ENCODE measurements at places on chromosomes 1 and 21.

DNA sequence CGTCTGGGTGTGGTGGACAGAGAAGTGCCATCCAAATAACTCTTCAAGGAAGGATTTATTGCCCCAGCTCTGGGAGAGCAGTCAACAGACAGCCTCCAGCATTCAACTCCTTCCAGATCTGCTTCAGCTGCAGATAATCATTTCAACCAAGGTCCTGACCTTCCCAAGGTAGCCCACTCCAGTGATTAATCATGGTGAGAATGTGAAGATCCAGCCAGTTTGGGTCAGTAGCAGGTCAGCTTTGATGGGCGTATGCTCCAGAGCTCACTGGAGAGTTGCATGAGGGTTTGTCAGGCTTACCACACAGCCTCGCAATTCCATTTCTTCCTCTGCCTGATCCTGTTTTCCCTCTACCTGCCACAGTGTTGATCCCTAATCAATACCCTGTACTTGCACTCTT lies 214.5 kb upstream of the ZRANB2 start:
- no peak for DNase-seq
- H3K4me3 ChIP-seq, result no peak overlapping the region
- H3K36me3 ChIP-seq, result no peaks in the 10 kb centered on the region
- H3K27ac ChIP-seq, result no peak overlapping the region
- no peaks in the 10 kb centered on the region for H3K4me1 ChIP-seq

DNA sequence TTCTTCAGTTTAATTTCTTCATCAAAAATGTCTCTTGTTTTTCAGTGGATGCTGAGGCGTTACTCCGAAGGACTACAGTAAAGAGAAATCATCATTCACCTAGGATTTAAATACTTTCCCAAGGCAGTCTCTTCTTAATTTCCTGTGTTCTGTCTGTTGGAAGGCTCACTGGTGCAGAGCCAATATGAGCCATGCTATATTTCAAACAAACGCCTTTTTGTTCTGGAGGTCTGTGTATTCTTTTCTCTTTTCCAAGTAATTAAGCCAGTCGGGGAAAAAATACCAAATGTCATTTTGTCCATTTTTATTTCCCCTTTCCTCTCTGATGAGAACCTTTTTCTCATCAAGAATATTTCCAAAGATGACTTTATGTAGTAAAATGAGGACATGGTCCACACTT lies 206.5 kb downstream of the RWDD3 start:
- no peak for DNase-seq
- no peak overlapping the region for H3K4me3 ChIP-seq
- no peaks in the 10 kb centered on the region for H3K36me3 ChIP-seq

- H3K4me1 ChIP-seq, result no peaks in the 10 kb centered on the region
- H3K27me3 ChIP-seq, result no peaks in the 10 kb centered on the region
- DNase-seq, result no peak
Observed at GRCh38 chr1:182348961-182349747, 42.4 kb downstream of the GLUL start.

DNA sequence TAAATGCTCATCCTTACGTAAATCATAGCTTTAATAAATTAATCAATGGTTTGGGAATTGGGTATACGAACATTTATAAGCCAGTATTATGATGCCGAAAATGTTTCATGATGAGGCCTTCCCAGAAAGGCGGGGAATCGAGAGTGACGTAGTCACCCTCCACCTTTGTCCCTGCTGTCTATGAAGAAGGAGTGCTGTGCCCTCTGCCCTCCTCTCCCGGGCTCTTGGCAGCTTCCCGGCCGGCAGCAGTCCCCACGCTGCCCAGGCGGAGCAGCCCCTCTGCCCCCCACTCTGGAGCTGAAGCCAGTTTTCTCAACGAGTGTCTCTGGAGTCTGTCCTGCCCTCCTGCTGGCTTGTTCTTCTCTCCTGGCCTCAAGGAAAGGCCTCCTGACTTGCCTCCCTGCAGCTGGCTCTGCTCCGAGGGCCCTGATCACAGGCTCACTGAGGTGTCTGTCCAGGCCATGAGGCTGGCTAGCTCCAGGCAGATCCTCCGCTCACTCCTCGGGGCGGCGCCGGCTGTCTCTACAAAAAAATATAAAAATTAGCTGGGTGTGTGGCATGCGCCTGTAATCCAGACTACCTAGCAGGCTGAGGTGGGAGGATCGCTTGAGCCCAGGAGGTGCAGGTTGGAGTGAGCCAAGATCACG lies 150.7 kb upstream of the COL6A1 start:
- H3K36me3 ChIP-seq, result no peaks in the 10 kb centered on the region
- no peaks in the 10 kb centered on the region for H3K4me1 ChIP-seq
- H3K4me3 ChIP-seq, result no peak overlapping the region
- H3K27me3 ChIP-seq, result no peaks in the 10 kb centered on the region
- no peak for DNase-seq

- no peak overlapping the region for H3K4me3 ChIP-seq
- no peaks in the 10 kb centered on the region for H3K36me3 ChIP-seq
- no peaks in the 10 kb centered on the region for H3K27me3 ChIP-seq
- H3K27ac ChIP-seq, result no peak overlapping the region
- no peaks in the 10 kb centered on the region for H3K4me1 ChIP-seq
Observed at GRCh38 chr1:10778640-10779039, 17.8 kb downstream of the CASZ1 start.

- H3K27ac ChIP-seq, result no peak overlapping the region
- H3K27me3 ChIP-seq, result no peaks in the 10 kb centered on the region
- H3K36me3 ChIP-seq, result no peaks in the 10 kb centered on the region
- no peak for DNase-seq
- no peaks in the 10 kb centered on the region for H3K4me1 ChIP-seq
Observed at GRCh38 chr1:245588116-245588639, 433.4 kb downstream of the KIF26B start.

- no peaks in the 10 kb centered on the region for H3K4me1 ChIP-seq
- no peak overlapping the region for H3K4me3 ChIP-seq
- H3K36me3 ChIP-seq, result no peaks in the 10 kb centered on the region
- no peaks in the 10 kb centered on the region for H3K27me3 ChIP-seq
Observed at GRCh38 chr1:67952071-67952470, 98.4 kb downstream of the DIRAS3 start.

DNA sequence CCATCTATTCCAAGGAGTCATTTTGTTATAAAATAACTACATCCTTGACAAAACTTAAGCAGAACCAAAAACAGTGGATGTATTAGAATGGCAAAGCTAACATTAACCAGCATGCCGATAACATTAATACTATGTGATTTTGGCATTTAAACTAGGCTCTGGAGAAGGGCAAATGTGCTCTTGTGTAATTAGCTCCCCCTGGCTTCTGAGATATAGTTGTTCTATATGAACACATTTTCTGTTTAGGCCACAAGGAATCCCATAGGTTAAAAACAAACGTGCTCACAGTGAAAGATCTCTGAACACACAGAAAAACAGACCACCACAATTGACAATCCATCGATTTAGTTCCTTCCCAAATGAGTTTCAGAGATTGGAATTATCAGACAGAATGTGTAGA lies 57.4 kb upstream of the TARS2 start:
- DNase-seq, result peak; percentile 43
- no peaks in the 10 kb centered on the region for H3K4me1 ChIP-seq
- H3K4me3 ChIP-seq, result no peak overlapping the region
- no peaks in the 10 kb centered on the region for H3K36me3 ChIP-seq

DNA sequence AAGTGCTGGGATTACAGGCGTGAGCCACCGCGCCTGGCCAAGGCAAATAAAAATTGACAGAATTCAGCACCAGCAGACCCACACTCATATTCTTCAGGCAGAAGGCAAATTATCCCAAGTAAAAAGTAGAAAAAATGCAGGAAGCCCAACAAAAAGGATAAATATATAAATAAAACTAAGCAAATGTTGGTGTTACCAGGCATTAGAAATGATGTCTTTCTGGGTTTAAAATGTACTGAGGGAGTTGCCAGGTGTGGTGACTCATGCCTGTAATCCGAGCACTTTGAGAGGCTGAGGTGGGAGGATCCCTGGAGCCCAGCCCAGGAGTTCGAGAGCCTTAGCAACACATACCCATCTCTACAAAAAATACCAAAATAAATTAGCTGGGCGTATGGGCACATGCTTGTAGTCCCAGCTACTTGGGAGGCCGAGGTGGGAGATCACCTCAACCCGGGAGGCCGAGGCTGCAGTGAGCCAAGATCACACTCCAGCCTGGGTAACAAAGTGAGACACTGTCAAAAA lies 6.3 kb downstream of the INTS11 start:
- no peak overlapping the region for H3K27ac ChIP-seq
- DNase-seq, result no peak
- H3K27me3 ChIP-seq, result no peaks in the 10 kb centered on the region
- H3K36me3 ChIP-seq, result peaks cover 33% of the 10 kb centered on the region
- H3K4me1 ChIP-seq, result peaks cover 15% of the 10 kb centered on the region

DNA sequence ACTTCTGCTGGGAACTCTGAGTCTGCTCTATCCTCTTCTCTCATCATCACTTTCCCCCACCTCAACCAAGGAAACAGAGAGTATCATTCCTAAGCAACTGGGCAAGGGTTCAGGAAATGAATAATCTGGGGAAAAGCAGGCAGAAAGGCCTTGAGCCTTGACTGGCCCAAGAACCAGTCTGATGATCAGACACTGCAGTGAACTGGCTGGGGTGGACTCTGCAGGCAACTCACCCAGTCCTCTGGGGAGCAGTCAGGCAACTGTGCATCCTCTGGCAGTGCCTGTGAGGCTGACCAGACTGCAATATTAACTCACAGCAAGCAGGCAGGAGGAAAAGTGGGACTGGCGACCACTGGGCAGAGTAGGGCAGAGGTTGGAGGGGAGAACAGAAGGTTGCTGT lies 991 bp downstream of the ANKRD35 start:
- peaks cover 11% of the 10 kb centered on the region for H3K27me3 ChIP-seq
- H3K4me3 ChIP-seq, result no peak overlapping the region
- H3K27ac ChIP-seq, result no peak overlapping the region
- no peak for DNase-seq
- peaks cover 16% of the 10 kb centered on the region for H3K4me1 ChIP-seq
- no peaks in the 10 kb centered on the region for H3K36me3 ChIP-seq

- no peak overlapping the region for H3K27ac ChIP-seq
- DNase-seq, result no peak
- no peaks in the 10 kb centered on the region for H3K27me3 ChIP-seq
- H3K4me3 ChIP-seq, result no peak overlapping the region
- H3K36me3 ChIP-seq, result no peaks in the 10 kb centered on the region
- no peaks in the 10 kb centered on the region for H3K4me1 ChIP-seq
Observed at GRCh38 chr1:158163000-158163947, 17.4 kb upstream of the CD1D start.

- H3K36me3 ChIP-seq, result no peaks in the 10 kb centered on the region
- H3K27ac ChIP-seq, result no peak overlapping the region
- DNase-seq, result peak; percentile 92
- H3K4me1 ChIP-seq, result peaks cover 22% of the 10 kb centered on the region
- peaks cover 13% of the 10 kb centered on the region for H3K27me3 ChIP-seq
Observed at GRCh38 chr21:45592208-45592619, 50.0 kb upstream of the SLC19A1 start.

DNA sequence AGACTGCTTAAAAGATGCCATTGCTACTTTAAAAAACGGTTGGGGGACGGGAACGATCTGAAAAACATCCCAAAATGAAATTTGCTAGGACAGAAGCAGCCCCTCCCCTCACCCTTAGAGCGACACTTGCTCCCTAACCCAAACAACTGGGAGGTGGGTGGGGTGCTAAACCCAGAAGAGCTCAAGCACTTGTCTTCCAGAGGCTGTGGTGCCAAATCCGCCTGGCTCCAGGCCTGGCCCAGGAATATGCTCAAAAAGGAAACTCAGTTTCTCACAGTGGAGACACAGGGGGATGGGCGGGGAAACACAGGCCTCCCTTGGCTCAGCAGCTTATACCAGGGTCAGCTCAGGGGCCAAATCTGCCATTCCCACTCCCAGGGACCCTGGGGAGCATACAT lies 644 bp upstream of the PBXIP1 start:
- H3K36me3 ChIP-seq, result peaks cover 15% of the 10 kb centered on the region
- no peak for DNase-seq
- H3K27me3 ChIP-seq, result no peaks in the 10 kb centered on the region
- H3K4me1 ChIP-seq, result peaks cover 56% of the 10 kb centered on the region
- peak overlapping the region; percentile 95 for H3K27ac ChIP-seq
- H3K4me3 ChIP-seq, result peak overlapping the region; percentile 72

- no peak overlapping the region for H3K4me3 ChIP-seq
- no peaks in the 10 kb centered on the region for H3K36me3 ChIP-seq
- H3K27ac ChIP-seq, result no peak overlapping the region
- no peaks in the 10 kb centered on the region for H3K27me3 ChIP-seq
Observed at GRCh38 chr21:31293986-31294385, 50.1 kb downstream of the TIAM1 start.

DNA sequence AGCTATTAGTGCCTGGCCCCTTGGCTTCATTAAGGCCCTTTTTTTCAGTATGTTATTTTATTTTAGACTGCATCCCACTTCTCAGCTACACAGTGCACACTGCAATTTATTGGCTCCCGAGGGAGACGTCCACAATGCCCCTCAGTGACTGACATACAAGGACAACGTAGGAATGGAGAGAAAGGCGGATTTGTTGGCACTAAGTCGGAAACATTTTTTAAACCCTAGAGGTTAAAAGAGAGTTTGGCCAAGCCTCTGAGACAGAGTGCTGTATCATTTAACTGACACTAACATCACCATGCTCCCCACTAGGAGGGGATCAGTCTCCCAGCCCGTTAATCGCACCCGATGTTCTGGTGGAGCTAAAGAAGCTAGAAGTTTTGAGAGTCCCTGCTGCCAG lies 45.7 kb upstream of the FOXD3 start:
- DNase-seq, result no peak
- H3K4me3 ChIP-seq, result no peak overlapping the region
- H3K4me1 ChIP-seq, result no peaks in the 10 kb centered on the region
- no peaks in the 10 kb centered on the region for H3K36me3 ChIP-seq

- no peaks in the 10 kb centered on the region for H3K27me3 ChIP-seq
- no peak for DNase-seq
- no peak overlapping the region for H3K27ac ChIP-seq
- H3K36me3 ChIP-seq, result no peaks in the 10 kb centered on the region
Observed at GRCh38 chr1:221905802-221906201, 163.9 kb upstream of the DUSP10 start.

DNA sequence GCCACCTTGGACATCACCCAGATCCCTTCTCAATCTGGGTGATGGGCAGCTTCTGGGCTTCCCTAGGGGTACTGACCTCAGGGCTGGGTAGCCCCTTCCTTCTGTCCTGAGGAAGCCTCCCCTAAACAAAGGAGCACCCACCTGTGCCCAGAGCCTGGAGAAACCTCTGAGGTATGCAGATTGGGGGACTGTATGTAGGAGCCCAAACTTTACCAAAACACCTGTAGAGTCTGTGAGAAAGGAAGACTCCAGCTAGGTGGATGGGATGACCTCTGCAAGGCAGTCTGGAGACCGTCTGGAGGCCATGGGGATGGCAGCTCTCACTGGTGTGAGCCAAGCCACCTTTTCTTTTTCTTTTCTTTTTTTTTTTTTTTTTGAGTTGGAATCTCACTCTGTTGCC lies 13.7 kb upstream of the LEFTY2 start:
- H3K27ac ChIP-seq, result no peak overlapping the region
- no peaks in the 10 kb centered on the region for H3K4me1 ChIP-seq
- no peak overlapping the region for H3K4me3 ChIP-seq
- H3K27me3 ChIP-seq, result no peaks in the 10 kb centered on the region
- H3K36me3 ChIP-seq, result no peaks in the 10 kb centered on the region

DNA sequence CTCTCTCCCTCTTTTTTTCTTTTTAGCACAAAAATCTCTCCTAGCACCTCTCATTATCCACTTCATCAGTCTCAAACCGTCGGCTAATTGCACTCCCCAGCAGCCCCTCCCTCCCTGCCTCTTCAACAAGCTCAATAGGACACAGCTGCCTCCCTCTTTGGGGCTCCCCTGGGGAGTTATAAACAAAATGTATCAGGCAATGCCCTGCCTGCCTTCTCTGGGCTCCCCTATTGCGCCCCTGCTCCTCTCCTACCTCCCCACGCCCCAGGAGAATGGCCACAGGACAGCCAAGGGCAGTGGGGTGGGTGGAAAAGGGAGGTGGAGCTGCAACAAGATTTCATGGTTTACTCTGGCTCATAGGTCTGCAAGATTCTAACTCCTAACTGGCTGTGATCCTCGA lies 147.1 kb upstream of the GRIK3 start:
- DNase-seq, result no peak
- H3K27ac ChIP-seq, result no peak overlapping the region
- H3K4me3 ChIP-seq, result no peak overlapping the region
- H3K27me3 ChIP-seq, result peaks cover 2% of the 10 kb centered on the region
- no peaks in the 10 kb centered on the region for H3K4me1 ChIP-seq

Data from natural killer cell (primary cell).